Lung (tissue), 17 donors: ENCODE measurements at places on chromosomes 2 and 18. TPM values are rescaled to one million over a fixed set of nuclear protein-coding genes. Genes with fewer than 3 reads are reported as not detected.
A peak's percentile ranks its signal among the peaks of the same experiment; 100 is the strongest.

DNA sequence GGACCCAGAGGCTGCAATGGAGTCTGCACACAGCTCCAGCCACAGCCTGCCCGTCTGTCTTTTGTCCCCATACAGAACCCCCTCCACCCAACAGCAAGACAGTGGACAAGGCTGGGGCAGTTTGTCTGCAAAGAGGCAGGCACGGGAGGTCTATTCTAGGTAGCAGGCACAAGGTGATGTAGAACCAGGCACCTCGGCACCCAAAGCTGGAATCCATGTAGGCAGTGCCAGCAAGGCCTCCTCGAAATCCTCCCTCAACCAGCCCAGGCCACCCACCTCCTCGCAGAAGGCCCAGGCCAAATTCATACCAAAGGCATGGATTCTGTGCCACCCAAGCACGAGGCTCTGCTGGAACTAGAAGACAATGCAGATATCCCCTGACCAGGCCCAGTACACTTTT lies 179.2 kb downstream of the TNS1 start:
- H3K4me1 ChIP-seq, result peaks cover 10% of the 10 kb centered on the region
- H3K27ac ChIP-seq, result peak overlapping the region; percentile 77
- no peaks in the 10 kb centered on the region for H3K27me3 ChIP-seq
- H3K4me3 ChIP-seq, result no peak overlapping the region

GRCh38 chr2:95372845-95373244 lies 29.7 kb upstream of the FAHD2A start:
- no peaks in the 10 kb centered on the region for H3K27me3 ChIP-seq
- no peak overlapping the region for H3K4me3 ChIP-seq
- H3K27ac ChIP-seq, result no peak overlapping the region
- H3K4me1 ChIP-seq, result no peaks in the 10 kb centered on the region
- no peaks in the 10 kb centered on the region for H3K36me3 ChIP-seq
- peak; percentile 7 for DNase-seq

The SP9 gene
- not detected for total RNA-seq

DNA sequence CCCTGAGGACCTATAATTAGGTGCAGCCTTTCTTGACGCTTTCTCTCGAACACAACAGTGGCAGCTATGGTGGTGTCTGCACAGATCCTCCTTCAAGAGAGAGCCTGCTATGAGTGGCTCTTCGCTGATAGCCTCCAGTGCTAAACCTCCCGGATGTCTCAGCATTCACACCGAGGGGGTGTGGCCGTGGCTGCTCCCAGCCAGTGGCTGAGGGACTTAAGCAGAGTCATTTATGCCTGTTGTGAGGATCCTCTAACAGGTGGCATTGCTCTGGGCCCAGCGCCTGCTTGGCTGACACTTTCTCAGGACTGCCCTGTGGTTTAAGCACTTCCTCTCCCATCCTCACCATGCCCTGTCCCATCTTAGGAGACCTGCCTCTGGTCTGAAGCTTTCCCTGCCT lies 592.0 kb upstream of the LRRTM1 start:
- H3K4me1 ChIP-seq, result no peaks in the 10 kb centered on the region
- no peak overlapping the region for H3K27ac ChIP-seq
- H3K36me3 ChIP-seq, result no peaks in the 10 kb centered on the region
- DNase-seq, result no peak

- H3K4me3 ChIP-seq, result no peak overlapping the region
- DNase-seq, result no peak
- H3K27me3 ChIP-seq, result no peaks in the 10 kb centered on the region
Observed at GRCh38 chr2:229927817-229928321, 5.6 kb downstream of the FBXO36 start.

DNA sequence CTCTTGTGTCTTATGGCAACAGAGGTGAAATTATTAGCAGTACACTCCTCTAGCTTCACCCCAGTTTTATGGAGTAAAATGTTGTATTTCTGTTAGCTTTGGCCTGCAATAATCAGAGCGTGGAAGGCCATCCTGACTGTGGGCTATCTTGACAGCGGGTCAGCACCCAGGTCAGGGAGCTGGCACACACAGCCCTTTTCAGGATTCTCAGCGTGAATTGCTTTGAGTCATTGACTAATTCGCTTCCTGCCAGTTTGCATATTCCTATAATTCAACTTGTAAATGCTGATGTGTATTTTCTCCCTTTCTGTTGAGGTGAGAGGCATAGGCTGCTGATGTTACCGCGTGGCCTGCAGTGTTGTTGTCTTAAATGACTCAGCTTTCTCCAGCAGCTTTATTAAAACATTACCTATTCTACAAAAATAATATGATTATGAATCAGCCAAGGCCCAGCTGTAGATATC lies 109.6 kb upstream of the EML6 start:
- no peak for DNase-seq
- no peak overlapping the region for H3K4me3 ChIP-seq
- H3K27ac ChIP-seq, result peak overlapping the region; percentile 53
- peaks cover 23% of the 10 kb centered on the region for H3K4me1 ChIP-seq
- H3K36me3 ChIP-seq, result peaks cover 25% of the 10 kb centered on the region
- H3K27me3 ChIP-seq, result no peaks in the 10 kb centered on the region

DNA sequence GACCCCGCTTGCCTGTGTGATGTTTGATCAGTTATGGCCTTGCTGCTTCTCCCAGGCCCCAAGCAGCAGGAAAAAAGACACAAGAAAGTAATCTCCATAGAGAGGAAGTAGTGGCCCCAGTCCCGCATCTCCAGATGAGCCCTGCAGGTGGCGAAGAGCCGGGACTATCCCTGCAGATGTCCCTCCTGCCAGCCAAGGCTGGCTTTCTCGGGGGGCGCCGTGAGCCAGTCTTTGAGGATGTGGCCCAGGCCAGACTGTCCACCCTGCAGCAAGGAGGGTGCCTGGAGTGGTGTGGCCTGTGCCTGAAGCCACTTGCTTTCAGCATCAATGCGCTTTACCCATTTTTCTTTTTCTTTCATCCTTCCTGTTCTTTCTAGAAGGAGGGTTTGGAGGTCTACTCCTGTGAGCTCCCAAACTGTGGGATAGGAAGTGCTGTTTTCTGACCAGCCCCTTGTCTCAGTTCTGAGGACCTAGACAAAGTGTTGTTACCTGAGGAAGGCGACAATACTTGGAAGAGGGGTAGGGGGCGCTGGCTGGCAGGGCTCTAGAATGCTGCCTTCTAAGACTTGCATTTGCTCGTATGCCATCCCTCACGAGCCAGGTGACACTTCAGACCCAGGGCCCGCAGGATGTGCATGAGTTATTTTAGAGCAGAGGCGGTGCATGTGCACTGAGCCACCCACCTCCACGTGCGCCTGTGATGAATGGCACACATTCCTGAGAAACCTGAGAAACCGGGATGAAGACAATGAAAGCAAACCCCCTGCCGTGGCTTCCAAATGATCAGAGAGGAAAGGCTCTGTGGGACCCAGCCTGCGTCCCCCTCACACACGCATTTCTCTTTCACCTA lies 255.8 kb downstream of the FBXO15 start:
- H3K4me3 ChIP-seq, result no peak overlapping the region
- no peak overlapping the region for H3K27ac ChIP-seq
- no peak for DNase-seq

DNA sequence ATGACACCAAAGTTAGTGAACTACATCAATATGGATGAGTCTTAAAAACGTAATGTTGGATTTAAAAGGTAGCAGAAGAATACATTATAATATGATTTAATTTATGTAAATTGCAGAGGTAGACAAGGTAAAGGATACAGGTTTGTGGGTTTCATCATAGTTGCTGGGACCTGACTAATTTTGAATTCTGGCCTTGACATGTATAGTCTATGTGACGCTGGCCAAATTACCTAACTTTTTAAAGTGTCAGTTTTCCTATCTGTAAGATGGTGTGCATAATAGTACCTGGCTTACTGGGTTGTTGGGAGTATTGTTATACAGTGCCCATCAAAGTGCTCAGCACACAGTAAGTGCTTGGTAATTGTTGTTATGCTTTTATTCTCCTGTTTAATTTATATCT lies 34.5 kb downstream of the GALNT1 start:
- no peaks in the 10 kb centered on the region for H3K36me3 ChIP-seq
- DNase-seq, result no peak
- H3K27me3 ChIP-seq, result no peaks in the 10 kb centered on the region
- no peak overlapping the region for H3K4me3 ChIP-seq
- peaks cover 23% of the 10 kb centered on the region for H3K4me1 ChIP-seq

The LAMA3 gene
- total RNA-seq, result 110 TPM

- no peaks in the 10 kb centered on the region for H3K4me1 ChIP-seq
- H3K27me3 ChIP-seq, result no peaks in the 10 kb centered on the region
- H3K27ac ChIP-seq, result no peak overlapping the region
- no peaks in the 10 kb centered on the region for H3K36me3 ChIP-seq
- no peak overlapping the region for H3K4me3 ChIP-seq
Observed at GRCh38 chr2:99035920-99036319, 99.9 kb upstream of the CRACDL start.

DNA sequence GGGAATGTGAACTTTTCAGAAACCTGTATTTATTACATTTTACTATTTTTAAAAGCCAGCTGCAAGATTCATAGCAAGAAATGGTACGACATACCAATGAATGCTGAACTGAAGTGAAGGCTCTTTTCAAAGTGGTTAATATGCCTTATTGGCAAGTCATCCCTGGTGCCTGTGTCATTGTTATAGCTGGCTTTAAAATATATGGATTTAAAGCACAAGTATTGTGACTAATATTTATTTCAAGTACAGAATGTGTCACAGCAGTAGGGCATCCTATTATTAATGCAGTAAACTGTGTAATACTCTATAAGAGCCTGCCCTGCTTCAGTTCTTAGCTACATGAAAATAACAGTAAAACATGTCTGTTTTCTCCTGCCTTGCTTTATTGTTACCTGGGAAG lies 10.8 kb downstream of the TSHZ1 start:
- no peak overlapping the region for H3K4me3 ChIP-seq
- no peak for DNase-seq
- H3K27ac ChIP-seq, result peak overlapping the region; percentile 25
- H3K36me3 ChIP-seq, result no peaks in the 10 kb centered on the region
- no peaks in the 10 kb centered on the region for H3K27me3 ChIP-seq

DNA sequence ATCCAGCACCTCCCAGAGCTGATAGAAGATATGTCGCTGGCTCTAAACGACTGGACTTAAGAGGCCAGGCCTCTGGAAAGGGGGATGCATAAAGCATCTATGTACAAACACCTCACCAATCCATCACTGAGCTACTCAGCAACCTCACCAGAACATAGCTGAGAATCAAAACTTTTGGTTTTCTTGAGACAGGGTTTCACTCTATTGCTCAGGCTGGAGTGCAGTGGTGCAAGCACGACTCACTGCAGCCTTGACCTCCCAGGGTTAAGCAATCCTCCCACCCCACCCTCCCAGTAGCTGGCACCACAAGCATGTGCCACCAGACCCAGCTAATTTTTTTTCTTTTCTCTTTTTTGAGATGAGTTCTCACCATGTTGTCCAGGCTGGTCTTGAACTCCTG lies 62.9 kb upstream of the MSH6 start:
- H3K27ac ChIP-seq, result no peak overlapping the region
- H3K36me3 ChIP-seq, result no peaks in the 10 kb centered on the region
- no peaks in the 10 kb centered on the region for H3K4me1 ChIP-seq

- no peak overlapping the region for H3K27ac ChIP-seq
- no peak for DNase-seq
- no peak overlapping the region for H3K4me3 ChIP-seq
Observed at GRCh38 chr2:105906481-105906880, 161.8 kb downstream of the NCK2 start.

The HRH4 gene
- total RNA-seq, result 0.54 TPM

DNA sequence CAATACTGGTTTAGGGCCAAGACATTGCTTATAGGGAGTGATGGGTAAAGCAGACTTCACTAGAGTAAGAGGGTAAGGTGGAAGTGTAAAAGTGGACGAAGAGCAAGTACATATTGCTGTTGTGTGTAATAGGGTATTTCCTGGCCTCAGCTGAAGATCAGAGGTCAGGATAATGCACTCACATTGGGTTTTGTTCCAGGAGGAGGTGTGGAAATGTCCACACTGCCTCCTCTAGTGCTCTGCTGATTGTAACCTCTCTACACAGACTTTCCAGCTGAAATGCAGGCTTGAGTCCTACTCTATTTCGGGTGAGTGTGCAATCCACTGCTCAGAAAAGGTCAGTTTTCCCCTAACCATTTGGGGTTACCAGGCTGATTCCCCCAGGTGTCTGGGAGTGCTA lies 41.7 kb upstream of the PLA2R1 start:
- no peak for DNase-seq
- no peak overlapping the region for H3K4me3 ChIP-seq
- no peak overlapping the region for H3K27ac ChIP-seq
- H3K27me3 ChIP-seq, result no peaks in the 10 kb centered on the region
- no peaks in the 10 kb centered on the region for H3K4me1 ChIP-seq

DNA sequence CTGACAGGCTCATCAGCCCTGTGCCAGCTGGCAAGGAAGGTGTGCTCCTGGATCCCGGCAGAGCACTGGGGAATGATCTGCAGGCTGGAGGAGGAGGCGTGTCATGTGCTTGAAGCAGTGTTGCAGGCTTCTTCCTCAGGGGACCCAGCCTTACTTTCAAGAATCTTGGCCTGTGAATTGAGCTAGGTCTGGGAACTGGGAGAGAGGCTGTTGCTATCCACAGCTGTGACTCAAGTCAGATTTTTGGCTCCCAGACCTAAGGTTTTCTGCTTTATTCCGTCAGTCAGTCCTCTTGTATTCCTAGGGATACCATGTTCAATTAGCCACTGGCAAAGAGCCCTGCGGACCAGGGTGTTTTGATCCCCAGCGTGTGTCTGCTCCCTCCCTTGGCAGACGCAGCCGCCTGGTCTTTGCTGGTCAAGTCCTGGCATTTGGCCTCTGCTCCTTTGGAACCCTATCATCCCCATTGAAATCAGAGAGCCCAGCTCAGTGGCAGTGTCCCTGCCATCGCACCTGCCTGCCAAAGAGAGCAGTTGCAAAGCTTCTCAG lies 32.4 kb downstream of the ASB1 start:
- no peaks in the 10 kb centered on the region for H3K27me3 ChIP-seq
- DNase-seq, result no peak
- no peak overlapping the region for H3K27ac ChIP-seq
- H3K36me3 ChIP-seq, result no peaks in the 10 kb centered on the region
- H3K4me1 ChIP-seq, result peaks cover 6% of the 10 kb centered on the region
- H3K4me3 ChIP-seq, result no peak overlapping the region

- H3K27ac ChIP-seq, result no peak overlapping the region
- H3K27me3 ChIP-seq, result no peaks in the 10 kb centered on the region
- H3K36me3 ChIP-seq, result no peaks in the 10 kb centered on the region
Observed at GRCh38 chr18:39313992-39314391, 1748.4 kb upstream of the CELF4 start.

- H3K36me3 ChIP-seq, result no peaks in the 10 kb centered on the region
- H3K27me3 ChIP-seq, result no peaks in the 10 kb centered on the region
- no peak for DNase-seq
- no peak overlapping the region for H3K4me3 ChIP-seq
- H3K4me1 ChIP-seq, result peaks cover 44% of the 10 kb centered on the region
- H3K27ac ChIP-seq, result peak overlapping the region; percentile 61
Observed at GRCh38 chr2:160321006-160321405, 120.9 kb upstream of the ITGB6 start.

The C2orf66 gene
- not detected for total RNA-seq

The ABCG8 gene
- total RNA-seq, result not detected

DNA sequence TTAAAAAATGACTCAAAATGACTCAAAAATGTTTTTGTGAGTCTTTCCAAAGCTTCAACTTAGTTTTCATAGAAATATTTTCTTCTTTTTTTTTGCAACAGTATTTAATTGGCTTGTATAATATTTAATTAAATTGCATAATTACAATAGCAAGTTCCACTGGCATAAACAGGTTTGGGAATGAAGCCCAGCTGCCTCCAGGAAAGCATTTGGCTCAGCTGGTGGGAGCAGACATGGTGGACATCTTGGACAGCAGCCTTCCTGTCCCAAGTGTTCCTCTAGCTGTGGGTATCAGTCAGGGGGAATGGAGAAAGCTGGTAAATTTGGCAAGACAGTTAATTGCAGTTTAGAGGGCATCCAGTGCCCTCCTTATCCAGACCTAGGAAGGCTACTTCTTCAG lies 213.4 kb downstream of the ZBTB7C start:
- H3K4me1 ChIP-seq, result peaks cover 2% of the 10 kb centered on the region
- H3K4me3 ChIP-seq, result no peak overlapping the region
- no peaks in the 10 kb centered on the region for H3K27me3 ChIP-seq
- no peak overlapping the region for H3K27ac ChIP-seq
